ENCODE measurements at places on chromosomes 13 and 19.

GRCh38 chr19:29876414-29876813 lies 64.6 kb downstream of the CCNE1 start:
- DNase-seq = no peak

DNA sequence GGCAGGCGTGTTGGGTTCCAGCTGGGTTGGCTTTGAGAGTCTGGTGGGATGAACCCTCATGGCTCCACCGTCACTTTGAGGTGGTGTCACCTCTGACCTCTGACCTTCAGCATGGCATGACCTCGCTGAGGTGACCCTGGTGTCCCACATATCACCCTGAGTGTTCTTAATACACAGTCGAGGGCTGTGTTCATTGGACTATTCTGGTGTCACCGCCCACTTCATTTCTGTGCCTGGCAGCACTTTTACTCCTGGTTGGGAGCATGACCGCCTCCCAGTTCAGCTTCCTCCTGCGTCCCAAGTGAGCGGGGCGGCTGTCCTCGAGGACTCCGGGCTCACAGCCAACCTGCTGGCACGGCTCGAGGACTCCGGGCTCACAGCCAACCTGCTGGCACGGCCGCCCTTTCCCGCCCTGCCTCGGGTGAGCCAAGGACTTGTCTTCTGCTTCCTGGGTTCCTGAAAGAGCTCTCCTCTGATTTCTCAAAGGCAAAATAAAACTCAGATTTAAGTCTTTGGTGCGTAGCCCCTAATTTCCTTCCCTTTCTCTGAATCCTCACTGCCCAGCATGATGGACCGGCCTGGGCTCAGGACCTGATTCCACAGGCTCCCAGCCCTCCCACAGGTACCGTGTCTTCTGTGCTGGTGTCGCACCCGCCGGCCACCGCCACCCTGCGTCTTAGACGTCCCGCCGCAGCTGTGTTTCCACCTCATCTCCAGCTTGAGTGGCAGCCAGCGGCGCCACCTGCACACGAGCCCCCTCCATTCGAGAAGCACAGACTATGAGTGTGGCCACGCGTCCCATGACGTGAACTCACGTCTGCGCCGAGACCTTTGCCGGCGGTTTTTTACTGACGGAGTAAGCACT lies 10.4 kb downstream of the ATP4B start:
- DNase-seq = no peak

- no peak for DNase-seq
Observed at GRCh38 chr19:52871466-52871865, 14.0 kb upstream of the ZNF468 start.

DNA sequence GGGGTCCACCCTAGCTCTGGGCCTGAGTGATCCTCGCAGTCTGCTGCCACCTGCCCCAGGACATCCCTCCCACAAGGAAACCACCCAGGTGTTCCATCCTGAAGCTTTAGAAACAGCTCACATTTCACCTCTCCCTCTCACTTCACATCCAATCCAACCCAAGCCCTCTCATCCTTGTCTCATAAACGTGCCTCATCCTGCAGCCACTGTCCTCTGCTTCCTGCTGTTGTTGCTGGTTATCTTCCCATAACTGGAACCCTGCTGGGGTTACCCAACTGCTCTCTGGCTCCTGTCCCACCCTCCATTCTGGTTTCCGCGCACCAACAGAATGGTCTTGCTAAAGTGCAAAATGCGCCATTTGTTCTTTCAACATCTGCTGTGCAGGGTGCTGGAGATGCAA lies 59.7 kb upstream of the MTIF3 start:
- DNase-seq = no peak

GRCh38 chr13:108827646-108828045 lies 198.2 kb downstream of the MYO16 start:
- DNase-seq = no peak

DNA sequence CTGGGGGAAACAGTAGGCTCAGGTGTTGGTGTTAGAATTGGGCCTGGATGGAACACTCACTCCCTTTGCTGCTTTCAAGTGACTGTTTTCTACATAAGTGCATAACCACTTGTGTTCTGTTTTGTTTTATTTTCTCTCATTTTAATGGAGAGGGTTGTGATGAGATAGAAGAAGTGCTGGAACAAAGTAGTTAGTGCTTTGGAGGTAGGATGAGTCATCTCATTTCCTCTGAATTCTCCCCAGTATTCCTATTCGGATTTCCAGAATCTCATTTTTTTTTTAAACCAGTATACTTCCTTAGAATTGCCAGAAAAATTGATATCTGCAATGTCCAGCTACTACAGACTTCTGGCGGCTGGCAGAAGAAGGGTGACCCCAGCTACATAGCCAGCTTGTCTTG lies 575.9 kb downstream of the MYO16 start:
- no peak for DNase-seq

DNA sequence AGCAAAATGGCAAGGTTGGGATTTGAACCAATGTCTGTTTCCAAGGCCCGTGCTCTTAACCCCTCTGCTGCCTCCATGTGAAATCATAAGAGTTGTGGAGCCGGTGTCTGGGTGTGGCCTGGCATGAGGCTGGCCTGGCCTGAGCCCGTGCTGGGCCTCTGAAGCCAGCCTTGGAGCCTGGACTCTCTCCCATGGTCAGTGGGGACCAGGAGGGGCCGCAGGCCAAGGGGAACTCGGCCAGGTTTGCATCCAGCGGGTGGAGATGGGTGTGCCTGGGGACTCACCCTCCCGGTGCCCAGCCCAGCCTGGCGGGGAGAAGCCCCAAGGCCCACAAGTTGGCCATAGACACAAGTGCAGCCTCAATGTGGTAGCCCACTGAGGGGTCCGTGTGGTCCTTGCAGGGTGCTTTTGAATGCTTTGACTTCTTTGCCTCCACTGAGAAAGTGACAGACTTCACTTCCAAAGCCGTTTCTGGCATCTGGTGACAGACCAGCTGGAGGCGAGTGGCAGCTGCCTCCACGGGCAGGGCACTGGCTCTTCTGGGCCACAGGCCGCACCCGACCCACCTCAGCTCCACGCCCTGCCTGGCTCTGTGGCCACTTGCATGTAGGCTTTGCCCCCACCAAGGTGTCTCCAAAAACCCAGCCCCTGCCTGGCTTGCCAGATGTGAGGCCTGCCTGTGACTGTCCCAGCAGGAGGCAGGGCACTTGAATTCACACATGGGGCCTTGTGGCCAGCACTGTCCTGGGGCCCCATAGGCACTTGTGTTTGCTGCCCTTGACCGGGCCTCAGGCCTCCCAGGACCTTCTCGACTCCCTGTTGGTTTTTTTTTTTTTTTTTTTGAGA lies 26.2 kb upstream of the NCCRP1 start:
- no peak for DNase-seq

GRCh38 chr19:17405250-17406045 lies at the start of gene BST2:
BST2 (minus strand) TSS chr19:17405630; CDS start chr19:17405575, 55 bp downstream.
- DNase-seq = no peak

GRCh38 chr19:17339088-17339741 lies 1.9 kb downstream of the GTPBP3 start:
- DNase-seq = no peak

GRCh38 chr13:93388701-93389100 lies 162.1 kb downstream of the GPC6 start:
- peak; percentile 4 for DNase-seq

- no peak for DNase-seq
Observed at GRCh38 chr13:86584301-86584700, 785.1 kb upstream of the SLITRK6 start.

DNA sequence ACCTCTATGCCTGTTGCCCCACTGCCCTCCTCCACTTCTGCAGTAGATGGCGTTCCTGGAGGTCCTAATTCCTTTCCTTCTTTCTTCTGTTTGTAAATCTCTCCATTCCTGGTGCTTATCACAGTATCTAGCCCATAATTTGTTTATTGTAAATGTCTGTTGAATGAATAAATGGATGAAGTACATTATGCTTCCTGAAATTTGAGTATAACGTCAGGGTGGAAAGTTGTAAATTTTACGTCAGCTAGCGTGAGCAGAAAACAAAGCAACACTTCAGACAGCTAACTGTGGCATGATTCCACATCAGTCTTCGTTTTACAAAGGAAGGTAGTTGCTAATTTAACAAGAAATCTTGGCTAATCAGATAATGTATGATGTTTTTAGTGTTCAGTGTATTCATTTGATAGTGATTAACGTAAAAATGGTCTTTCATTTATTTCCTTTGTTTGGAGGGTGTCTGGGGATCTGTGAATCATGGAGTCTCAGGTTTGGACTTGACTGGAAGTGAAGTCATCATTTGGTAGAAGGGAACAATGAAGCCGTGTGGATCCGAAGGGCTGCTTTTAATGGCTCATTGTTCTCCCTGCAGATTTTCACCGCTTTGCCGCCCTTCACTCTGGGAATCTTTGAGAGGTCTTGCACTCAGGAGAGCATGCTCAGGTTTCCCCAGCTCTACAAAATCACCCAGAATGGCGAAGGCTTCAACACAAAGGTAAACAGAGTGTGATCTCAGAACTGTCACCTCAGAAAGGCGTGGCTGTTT lies 215.1 kb downstream of the SHISA2 start:
- no peak for DNase-seq

GRCh38 chr19:2168619-2169424 lies 5.1 kb downstream of the DOT1L start:
- peak; percentile 78 for DNase-seq

DNA sequence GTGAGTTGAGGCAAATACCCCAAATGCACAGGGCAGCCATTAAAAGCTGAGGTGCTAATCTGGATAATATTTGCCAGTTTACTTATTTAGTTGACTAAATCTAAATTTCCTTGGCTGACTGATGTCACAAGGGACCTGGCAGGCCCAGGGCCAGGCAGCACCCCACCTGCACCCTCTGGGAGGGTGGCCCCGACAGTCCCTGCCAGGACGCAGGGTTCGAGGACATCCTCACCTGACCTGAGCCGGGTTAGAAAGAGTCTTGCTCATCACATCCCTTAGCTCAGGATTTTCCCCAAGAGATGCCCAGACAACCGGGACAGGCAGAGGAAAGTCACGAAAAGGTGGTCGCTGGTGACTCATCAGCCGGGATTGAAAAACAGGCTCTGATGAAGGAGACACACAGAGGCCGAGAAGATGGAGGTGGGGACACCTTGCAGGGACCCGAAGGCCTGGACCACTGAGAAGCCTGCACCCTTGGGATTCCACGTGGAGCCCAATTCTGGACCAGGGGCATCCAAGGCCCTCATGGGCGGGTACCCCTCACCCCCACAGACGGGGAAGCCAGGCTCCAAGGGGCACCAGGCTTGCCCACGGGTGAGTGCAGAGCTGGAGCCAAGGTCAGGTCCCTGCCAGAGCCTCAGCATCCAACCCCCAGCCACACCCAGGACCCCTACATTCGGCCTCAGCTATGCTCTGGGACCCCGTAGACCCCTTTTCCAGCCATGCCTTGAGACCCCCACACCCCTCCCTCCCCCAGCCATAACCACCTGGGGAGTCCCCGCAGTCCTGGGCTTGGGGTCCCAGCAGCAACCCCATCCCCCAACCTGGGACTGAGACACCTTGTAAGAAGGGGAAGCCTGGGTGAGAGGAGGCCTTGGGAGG lies 103.2 kb downstream of the SOX1 start:
- DNase-seq = no peak

GRCh38 chr19:35346193-35347052 lies 1.3 kb upstream of the FFAR1 start:
- DNase-seq = no peak

DNA sequence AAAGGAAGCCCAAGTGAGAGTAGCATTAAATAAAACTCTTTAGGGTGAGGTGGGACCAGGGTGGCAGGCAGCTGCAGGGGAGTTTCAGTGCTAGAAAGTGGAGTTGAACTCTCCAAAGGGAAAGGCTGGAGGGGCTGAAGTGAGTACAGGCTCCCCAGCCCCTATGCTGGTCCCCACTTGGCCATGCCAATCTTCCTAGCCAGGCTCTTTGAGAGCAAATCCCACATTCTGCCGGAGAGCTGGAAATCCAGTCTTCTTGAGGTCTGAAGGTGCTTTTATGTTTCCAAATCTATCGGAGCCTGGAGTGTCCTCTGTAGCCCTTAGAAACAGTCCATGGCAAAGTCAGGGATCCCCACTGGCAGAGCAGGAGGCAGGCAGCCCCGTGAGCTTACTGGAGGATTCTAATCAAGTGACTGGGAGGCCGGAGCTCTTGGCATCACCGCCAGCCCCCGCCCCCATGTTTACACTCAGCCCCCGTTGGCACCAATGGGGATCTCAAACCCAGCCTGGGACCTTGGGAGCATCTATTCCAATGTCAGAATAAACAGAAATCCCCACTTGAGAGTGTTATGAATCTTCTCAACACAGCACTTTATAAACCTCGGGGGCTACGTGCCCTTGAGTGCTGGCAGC lies 18.3 kb downstream of the ZNF536 start:
- DNase-seq = no peak

- peak; percentile 54 for DNase-seq
Observed at GRCh38 chr13:37747071-37747612, 122.4 kb downstream of the TRPC4 start.

DNA sequence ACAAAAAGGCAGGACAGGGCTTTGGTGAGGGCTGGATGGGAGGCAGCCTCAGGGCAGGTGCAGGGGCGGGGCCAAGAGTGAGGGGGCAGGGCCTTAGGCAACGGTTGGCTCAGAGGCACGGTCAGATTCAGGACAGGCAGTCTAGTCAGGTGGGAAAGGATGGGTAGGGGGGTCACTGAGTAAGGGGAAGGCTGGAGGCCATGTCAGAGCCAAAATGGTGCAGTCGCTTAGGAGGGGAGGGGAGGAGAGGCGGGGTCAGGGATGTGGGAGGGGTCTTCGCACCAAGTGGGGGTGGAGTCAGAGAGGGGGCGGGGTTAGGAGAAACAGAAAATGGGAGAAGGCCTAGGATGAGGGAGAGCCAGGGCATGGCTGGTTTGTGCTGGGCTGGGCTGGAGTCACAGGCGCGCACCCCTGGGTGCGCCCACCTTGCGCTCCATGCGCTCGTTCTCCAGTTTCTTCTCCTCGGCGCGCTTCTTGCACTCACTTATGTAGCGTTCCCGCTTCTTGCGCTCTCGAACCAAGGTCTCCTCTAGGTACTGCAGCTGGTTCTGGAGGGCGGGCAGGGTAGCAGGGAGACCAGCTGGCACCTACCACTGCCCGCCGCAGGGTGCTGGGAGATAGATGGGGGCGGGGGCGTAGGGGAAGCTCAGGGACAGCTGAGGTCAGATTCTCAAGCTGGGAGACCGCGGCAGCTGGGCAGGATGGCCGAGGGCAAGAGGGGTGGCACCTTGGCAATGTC lies 6.8 kb upstream of the RGL3 start:
- DNase-seq = no peak

GRCh38 chr19:38213911-38214625 lies 10.0 kb downstream of the DPF1 start:
- no peak for DNase-seq

GRCh38 chr19:50878851-50879250 lies 5.6 kb downstream of the KLK2 start:
- no peak for DNase-seq

DNA sequence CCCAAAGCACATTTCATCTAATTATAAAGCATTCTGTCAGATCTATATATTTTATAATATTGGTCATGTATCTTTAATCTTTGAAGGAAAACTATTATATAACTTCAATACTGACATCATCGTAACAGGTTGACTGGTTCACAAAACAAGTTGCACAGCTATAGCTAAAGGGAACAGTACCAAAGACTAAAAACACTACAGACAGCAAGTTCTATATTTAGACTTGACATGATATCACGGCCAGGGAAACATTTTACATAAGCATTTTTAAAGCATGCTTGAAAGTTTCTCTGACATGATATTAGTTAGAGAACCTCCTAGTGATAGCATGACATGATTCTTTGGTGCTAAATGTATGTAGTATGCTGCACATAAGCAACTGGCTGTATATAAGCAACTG lies 182.5 kb downstream of the NDFIP2 start:
- DNase-seq = no peak

Measured in AG04449 (cell line).